ENCODE measurements at places on chromosomes 5 and 9.

DNA sequence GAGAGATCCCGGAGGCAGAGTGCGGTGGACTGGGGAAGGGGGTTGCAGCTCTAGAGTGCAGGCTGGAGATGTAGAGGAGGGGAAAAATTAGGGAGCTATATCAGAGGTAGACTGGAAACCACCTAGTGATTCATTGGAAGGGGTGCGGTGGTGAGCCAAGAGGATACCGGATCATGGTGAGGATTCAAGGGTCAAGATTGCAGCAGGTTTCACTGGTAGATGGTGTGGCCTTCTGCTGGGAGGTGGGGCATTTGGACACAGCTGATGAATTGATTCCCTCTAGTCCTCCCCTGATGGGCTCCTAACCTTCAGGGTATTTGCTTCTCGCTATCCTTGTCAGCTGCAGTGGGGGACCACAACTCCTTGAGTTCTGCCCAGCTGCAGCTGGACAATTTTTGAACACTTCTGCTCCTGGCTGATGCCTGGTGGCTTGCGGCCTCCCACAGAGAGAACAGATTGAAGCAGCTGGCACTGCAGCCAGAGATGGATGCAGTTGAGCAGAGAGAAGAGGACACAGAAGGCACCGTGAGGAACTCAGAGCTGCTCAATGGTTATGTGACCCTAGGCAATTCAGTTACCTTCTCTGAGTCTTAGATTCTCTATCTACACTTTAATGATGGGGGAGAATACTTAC, 134.4 kb upstream of the ABCA1 start:
- no peak for DNase-seq

DNA sequence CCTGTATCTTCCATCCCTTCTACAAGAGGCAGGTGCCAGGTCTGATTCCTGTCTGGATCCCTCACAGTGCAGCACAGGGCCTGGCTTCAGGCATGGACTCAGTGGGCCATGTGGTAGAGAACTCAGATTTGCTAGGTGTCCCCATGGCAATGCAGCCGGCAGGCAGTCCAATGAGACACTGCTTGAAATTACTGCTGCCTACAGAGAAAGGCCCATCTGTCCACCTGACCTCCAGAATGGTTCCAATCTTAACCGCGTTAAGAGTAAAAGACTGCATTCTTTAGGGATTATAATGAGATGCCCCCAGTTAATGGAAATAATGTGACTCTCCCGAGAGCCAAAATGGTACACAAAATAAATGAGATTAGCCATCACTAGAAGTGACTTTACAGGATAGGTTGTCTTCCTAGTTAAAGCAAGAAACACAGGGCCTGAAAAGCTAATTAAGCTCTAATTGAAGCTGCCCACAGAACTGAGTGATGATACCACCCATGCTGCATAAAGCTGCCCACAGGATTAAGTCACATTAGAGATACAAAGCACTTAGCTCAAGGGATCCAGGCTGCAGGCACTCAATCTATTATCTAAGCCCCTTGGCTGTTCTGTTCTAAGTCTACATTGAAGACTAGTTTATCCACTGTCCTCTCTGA, 11.4 kb downstream of the FAM193B start:
- no peak for DNase-seq

GRCh38 chr9:92988215-92988768, 41.0 kb downstream of the FGD3 start:
- no peak for DNase-seq

DNA sequence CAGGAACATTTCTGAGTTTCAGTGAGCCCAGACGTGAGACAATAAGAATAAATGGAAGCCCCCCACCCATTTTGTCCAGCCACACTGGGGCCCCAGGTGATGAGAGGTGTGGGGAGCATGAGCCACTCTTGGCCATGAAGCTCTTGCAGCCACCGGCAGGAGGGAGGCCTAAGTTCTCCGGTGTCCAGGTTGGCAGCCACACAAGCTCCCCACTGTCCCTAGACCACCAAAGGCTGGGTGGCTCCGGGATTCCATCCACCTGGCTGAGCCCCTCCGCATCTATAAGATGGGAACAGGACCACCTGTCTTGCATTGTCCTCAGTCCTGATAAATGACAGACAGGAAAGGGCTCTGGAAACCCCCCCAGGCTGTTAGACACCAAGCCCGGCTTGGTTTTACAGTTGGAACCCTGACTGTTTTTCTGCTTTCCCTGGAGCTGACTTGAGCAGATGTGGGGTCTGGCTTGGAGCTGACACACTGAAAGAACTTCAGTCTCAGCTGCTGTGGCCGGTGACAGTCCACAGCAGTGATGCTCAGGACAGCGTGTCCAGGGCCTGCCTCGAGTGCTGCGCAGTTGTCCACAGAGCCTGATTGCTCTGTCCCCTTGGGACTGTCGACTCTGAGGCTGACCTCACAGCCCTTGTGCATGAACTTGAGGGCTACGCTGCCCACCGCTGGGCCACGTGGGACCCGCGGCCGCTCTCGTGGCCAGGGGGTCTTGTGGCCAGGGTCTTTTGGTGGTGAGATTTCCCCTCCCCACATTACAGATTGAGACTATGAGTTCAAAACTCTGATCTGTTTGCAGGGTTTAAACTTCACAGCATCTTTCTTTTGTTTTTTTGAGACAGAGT, 74.8 kb downstream of the PSMB7 start:
- DNase-seq: no peak

GRCh38 chr5:164359260-164360255, 854.1 kb downstream of the MAT2B start:
- DNase-seq: no peak

DNA sequence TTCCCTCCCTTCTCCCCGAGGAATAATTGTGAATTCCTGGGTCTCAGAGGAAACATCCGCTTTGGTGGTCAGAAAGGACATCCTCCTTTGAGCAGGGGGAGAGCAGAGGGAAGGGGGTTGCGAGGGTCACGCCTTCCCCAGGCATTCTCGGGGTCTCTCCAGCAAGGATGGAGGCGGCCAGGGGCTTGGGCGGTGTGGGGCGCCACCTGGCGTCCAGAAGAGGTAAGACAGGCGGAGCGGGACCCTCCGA, 129.1 kb downstream of the KCNIP1 start:
- no peak for DNase-seq

- DNase-seq: no peak
These were observed 74.4 kb upstream of the EQTN start for GRCh38 chr9:27371382-27371781.

GRCh38 chr5:72242796-72243475, 77.1 kb downstream of the MRPS27 start:
- no peak for DNase-seq

DNA sequence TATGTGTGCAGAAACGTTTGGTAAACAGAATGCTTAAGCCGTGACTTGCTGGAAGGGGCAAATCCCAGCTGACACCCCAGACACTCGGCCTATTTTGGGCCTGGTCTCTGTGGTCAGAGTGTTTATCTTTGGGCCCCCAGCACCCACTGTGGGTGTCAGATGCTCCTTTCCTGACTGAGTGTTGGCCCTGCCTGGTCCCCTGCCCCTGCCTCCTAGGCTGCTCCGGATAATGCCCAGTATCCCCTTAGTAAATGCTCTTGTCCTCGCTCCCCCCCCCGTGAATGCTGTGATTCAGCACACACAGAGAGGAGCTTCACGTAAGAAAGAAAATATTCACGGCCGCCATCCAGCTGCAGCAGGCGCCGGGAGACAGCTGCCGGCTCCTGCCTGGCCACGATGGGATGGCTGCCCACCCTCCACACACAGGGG, 11.3 kb upstream of the ANGPTL2 start:
- DNase-seq: no peak

GRCh38 chr5:59231221-59231931, 648.5 kb downstream of the RAB3C start:
- DNase-seq: no peak

DNA sequence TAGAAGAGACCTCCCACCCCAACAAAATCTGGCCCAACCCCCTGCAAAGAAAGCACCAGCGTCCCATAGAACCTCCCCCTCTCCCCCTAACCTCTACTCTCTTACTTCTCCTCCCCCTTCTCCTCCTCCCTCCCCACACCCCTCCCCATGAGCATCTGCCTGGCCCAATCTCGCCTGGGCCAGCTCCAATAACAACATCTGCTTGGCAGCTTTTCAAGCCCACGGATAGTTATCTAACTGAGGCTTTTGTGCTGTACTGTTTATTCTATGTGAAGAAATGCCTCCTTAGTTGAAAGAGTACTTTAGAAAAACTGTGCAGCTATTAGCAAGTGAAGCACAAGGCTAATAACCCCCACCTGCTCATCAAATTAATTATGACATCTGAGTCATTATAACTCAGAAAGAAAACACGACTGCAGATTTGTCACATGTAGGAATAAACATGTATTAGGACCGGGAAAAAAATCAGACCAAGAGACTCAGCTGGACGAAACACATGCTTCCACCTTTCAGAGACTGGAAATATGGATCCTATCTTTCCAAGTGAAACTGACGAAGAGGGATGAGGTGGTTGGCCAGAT, 42.8 kb downstream of the NFIB start:
- DNase-seq: peak; percentile 26

- DNase-seq: no peak
These were observed 56.7 kb upstream of the CLINT1 start for GRCh38 chr5:157915638-157916037.

DNA sequence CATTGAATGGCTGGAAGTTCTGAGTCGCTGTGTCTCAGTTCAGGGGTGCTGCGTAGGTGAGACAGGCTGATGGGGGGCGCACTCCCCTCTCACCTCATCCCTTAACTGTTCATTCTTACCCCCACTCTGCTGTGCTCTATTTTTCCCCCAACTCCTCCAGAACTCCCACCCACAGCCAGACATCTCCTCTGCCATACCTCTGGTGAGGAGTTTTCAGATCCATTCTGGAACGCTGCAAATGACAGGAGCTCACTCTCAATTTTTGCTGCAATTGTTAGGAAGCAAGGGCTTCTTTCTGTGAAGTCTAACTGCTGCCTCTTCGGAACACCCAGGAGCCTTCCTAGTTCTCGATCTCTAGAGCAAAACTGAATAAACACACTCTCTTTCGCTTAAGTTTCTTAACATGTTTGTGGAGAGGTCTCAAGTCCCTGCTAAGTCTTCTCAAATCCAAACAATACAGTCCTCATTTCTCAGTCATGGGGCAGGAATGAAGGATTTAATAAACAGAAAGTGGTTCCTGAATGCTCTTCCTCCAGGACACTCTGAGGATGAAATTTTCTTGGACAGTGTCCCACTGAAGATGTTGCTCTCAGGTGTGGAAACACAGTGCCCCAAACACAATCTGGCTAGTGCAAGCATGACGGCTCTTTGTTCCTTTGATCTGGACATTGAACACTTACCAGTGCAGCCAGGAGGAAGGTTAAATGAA, 387.7 kb downstream of the KDM4C start:
- no peak for DNase-seq

DNA sequence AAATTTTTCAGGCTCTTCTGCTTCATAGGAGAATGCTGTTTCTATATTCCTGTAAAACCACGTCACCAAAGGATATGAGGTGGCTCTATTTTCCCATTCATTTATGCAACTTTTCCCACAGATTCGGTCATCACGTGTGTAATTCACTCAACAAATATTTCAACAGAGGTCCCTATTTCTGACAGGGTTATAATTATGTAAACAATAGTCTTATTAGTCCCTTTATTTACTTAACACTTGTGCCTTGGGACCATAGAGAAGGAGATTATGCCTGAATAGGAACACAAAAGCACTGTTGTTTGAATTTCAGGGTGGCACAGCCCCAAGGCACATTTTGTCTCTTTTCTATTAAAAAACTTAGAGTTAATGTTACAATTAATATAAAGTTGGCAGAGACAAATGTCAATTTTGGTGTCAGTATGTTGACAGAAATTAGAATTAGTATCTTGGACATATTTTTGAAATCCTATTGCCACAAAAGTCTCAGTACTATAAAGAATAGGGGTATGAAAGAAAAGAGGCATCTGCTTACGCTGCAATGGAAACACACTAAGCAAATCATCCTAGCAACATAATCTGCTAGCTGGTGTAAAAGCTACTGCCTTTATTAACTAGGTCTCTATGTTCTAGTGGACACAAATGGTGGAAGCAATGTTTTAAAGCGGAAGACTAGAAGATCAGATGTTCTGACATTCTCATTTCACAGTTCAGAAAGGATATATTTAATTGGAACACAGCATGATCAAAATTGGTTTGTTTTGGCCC, 229.1 kb upstream of the TBCA start:
- DNase-seq: no peak

DNA sequence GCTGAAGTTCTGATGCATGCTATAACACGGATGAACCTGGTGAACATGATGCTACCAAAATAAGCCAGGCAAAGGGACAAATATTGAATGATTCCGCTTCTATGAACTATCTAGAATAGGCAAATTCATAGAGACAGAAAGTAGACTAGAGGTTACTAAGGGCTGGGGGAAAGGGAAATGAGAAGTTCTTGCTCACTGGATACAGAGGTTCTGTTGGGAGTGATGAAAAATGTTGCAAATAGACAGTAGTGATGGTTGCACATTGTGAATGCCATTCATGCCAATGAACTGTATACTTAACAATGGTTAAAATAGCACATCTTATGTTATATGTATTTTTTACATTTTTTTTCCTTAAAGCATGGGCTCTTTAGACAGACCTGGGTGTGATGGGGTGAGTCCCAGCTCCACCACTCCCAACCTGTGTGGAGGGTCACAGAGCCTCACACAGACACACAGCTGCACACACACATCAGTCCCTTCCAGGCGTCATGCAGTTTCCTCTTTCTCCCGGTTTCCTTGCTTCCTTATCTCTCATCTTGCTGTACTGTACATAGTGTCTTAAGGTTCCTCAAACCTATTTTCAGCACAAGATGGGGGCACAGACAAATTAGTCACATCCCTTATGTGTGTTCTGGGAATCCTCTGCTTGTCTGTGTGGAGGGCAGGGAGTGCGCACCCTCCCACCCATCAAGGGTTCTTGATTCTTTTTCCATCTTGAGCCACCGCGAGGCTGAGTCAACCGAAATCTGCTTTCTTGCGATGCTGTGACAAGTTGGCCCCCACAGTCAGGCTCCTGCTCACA, 192.9 kb downstream of the CRB2 start:
- no peak for DNase-seq

- no peak for DNase-seq
These were observed 38.4 kb downstream of the AGTPBP1 start for GRCh38 chr9:85703398-85703797.

DNA sequence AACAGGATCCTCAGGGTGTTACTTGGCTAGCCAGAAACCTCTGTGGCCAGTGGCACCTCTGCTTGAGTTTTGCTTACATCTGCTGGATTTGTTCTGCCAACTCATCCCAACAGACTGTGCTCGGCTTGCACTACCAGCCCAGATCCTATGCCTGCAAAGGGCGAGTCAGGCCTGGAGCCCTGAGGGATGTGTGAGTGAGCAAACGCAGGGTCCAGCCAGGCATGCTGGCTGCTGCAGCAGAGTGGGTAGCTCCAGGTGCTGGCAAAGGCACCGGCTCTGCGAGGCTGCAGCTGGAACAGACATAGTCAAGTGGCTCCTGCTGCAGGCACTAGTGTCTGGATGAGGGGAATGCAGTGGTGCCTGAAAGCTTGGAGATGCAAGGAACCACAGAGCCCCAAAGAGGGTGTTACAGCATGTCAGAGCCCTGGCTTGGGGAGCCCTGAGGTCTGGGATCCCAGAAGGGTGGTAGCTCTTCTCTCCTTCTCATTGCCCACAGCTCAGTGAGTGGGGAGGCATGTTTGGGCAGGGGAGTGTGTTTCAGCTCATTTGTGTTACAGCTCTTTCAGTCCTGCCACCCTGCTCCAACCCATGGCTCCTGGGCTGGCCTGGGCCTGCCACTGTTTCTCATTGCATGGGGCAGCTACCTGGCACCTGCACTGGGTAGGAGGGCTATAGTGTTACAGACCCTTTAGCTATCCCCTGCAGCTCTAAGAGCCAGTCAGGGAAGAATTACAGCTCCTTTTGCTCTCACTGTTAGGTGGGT, 332.6 kb downstream of the TAF11L14 start:
- no peak for DNase-seq

- peak; percentile 84 for DNase-seq
These were observed 32.1 kb downstream of the MARCHF3 start for GRCh38 chr5:126998201-126998631.

- DNase-seq: no peak
These were observed 29.3 kb upstream of the ABL1 start for GRCh38 chr9:130805510-130806326.

All from erythroblast (primary cell).